Activated CD8-positive, alpha-beta T cell treated with anti-CD3 and anti-CD28 coated beads, Interleukin-2, amount 10 ng/mL, durations not matched to agents 7 days and 5 days (primary cell): ENCODE measurements at places on chromosomes 1 and 21.

DNA sequence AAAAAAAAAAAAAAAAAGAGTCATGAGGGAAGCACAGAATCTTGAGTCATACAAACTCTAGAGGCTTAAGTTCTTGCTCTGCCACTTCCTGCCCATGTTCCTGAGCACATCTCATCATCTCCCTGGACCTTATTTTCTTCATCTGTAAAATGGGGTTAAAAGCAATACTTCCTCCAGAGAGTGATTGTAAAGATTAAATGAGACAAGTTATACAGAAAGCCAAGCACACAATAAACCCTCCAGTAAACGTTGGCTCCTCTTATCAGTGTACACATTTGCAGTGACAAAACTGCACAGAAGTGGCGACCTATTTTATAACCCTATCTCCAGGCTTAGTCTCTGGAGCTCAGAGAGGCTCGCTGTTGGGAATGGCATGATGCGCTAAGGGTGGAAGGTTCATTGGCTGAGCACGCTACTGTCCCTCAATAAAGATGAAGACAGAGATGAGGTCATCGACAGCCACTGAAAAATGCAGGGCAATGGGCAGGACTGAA lies 82.1 kb downstream of the RRAGC start:
- H3K4me3 ChIP-seq = no peak overlapping the region
- no peak overlapping the region for H3K27ac ChIP-seq
- H3K4me1 ChIP-seq = no peaks in the 10 kb centered on the region
- H3K36me3 ChIP-seq = no peaks in the 10 kb centered on the region
- H3K27me3 ChIP-seq = peaks cover 13% of the 10 kb centered on the region
- DNase-seq = no peak

DNA sequence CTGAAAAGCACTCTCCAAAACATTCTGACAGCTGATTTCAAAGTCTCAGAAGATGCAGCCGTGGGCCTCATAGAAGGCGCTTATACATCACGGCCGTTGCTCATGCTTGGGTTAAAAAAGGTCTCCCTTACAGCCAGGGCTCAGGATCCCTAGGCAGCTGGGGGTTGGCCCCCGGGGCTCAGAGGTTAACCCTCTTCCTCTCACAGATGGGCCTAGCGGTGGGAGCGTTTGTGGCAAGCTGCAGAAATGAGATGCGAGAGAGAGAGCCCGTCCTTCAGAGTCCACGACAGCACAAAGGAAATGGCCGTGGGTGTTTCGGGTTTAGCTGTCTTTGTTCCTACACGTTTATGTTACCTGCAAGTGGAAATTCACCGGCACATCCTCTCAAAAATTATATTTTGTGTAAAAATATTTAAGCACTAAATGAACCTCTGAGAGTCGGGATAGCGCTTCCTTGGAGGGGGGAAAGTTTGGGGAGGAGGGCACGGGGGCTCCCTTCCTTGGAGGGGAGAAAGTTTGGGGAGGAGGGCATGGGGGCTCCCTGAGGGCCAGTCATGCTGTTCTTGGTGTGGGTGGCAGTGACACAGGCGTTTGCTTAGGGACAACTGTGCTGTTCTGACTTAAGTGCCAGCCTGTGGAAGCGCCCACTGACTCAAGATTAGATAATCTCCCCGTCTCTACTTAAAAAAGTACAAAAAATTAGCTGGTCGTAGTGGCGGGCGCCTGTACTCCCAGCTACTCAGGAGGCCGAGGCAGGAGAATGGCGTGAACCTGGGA lies 20.5 kb upstream of the PRDM15 start:
- H3K27ac ChIP-seq = peak overlapping the region; percentile 80
- peaks cover 65% of the 10 kb centered on the region for H3K4me1 ChIP-seq
- H3K36me3 ChIP-seq = peaks cover 10% of the 10 kb centered on the region
- H3K4me3 ChIP-seq = peak overlapping the region; percentile 24

- H3K27me3 ChIP-seq = no peaks in the 10 kb centered on the region
- DNase-seq = no peak
- peaks cover 5% of the 10 kb centered on the region for H3K36me3 ChIP-seq
- no peak overlapping the region for H3K27ac ChIP-seq
Observed at GRCh38 chr1:173400387-173400995, 76.6 kb upstream of the PRDX6 start.

DNA sequence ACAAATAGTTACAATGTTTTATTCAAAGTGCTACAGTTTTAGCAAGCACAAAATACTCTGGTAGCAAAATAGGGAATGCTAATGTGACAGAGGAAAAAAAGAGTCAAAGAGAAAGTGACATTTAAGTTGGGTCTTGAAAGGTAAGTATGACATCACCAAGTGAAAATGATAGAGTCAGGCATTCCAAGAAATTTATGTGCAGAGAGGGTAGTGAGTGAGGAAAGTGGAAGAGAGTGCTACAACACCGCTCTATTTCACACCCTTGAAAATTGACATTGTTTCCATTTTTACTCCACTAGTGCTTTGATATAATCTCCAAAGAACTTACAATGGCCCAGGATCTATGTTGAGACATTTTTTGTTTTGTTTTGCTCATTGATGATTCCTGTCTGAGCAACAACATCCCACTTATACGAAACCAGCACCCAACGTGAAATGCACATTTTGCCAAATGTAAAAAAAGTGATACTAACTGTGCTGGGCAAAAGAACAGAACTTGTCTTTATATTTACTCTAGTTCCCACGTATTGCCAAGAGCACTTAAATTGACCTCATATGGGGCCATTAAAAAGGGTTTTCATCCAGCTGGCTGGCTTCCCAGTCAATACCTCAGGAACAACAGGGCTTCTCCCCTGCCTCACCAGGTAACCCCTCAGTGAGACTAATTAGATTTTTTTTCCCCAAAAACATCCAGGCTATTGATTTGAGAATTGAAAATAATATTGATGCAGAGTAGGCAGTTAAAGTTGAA lies 206.3 kb upstream of the NR5A2 start:
- H3K36me3 ChIP-seq = no peaks in the 10 kb centered on the region
- DNase-seq = no peak
- no peak overlapping the region for H3K4me3 ChIP-seq
- peaks cover 7% of the 10 kb centered on the region for H3K27me3 ChIP-seq

DNA sequence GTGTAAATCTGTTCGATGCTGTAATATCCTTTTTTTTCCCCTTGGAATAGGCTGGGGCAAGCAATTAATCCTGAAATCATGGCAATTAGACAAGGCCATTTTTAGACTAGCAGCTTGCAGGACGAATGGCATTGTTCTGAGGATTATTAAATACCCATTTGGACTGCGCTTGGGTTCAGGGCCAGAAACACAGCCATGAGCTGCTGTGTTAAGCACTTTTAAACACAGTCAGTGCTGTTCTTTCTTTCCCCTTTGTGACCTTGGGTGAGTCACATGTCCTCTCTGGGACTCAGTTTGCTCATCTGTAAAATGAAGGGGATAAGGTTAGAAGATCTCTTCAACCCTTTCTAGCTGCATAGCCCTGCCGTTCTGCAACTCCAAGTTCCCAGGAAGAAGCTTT lies 58.6 kb upstream of the C8B start:
- DNase-seq = no peak
- no peaks in the 10 kb centered on the region for H3K4me1 ChIP-seq
- no peak overlapping the region for H3K27ac ChIP-seq
- H3K36me3 ChIP-seq = no peaks in the 10 kb centered on the region
- H3K4me3 ChIP-seq = no peak overlapping the region
- H3K27me3 ChIP-seq = no peaks in the 10 kb centered on the region

DNA sequence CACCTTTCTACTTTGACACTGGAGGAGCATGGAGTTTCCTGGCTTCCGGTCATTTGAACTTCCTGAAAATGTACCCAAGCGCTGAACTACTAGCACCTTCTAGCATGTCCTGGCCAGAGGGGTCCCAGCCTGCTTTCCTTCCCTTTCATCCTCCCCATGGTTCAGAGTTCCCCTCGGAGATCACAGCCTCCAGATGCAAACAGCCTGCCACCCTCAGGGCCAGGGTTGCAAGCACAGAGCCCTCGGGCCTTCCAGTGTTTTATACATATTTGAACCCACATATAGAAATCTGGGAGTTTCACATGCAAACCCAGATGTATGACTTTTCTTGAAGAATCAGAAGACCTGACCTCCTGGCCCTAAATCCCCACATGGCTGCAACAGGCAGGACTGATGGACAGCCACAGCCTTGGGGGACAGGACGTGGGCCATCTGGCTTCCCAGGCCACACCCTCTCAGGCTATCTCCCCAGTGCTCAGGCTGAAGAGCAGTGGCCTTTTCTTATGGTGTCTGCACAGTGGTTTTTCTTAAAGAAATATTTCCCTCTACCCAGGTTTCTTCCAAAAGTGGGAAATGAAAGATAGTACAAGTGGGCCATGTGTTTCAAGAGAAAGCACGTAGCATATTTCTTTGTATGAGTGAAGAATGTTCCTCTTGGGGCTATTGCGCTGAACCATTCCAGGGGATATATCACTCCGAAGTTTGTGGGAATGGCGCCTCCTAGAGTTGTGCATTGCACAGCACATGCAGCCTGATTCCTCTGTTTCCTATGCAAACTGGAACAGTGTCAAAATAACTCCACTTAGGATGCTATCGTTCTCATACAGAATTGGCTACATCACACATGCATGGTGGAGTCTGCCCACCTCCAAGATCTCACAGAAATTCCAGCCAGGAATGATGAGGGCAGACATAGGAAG lies 232.0 kb upstream of the VAMP3 start:
- H3K27me3 ChIP-seq = no peaks in the 10 kb centered on the region
- H3K4me3 ChIP-seq = no peak overlapping the region
- no peak overlapping the region for H3K27ac ChIP-seq
- DNase-seq = no peak
- no peaks in the 10 kb centered on the region for H3K36me3 ChIP-seq

DNA sequence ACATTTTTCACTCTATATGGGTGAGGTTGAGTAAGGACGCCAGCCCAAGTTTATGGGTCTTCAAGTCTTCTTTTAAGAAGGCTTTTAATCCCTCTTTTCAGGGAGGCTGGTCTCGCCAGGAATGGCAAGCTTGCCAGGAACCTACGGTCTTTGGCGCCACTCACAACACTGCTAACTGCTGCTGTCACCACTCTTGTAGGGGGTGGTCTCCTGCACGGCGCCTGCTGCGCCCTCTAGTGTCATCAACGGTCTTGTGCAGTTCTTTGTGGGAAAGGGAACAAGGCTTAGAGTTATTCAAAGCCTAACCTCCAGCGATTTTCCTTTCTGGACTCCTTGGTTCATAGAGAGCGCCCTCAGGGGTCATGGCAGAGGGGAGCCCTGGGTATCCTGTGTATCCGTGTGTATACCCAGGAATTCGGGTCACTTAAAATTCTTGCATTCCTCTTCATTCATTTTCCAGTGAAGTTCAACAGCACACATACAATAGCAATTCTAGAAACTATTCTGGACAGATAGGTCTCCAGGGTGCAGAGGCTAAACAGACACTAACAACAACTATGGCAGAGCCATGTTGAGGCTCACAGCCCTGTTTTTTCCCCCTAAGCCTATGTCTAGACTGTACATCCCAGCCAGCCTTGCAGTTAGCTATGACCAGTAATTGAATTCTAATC lies 392.8 kb upstream of the CAMK1G start:
- no peak overlapping the region for H3K27ac ChIP-seq
- no peak overlapping the region for H3K4me3 ChIP-seq
- no peaks in the 10 kb centered on the region for H3K36me3 ChIP-seq
- DNase-seq = peak; percentile 34
- no peaks in the 10 kb centered on the region for H3K4me1 ChIP-seq

GRCh38 chr1:23726686-23727085 lies 16.6 kb upstream of the ELOA start:
- H3K4me1 ChIP-seq = no peaks in the 10 kb centered on the region
- no peaks in the 10 kb centered on the region for H3K36me3 ChIP-seq
- no peak overlapping the region for H3K4me3 ChIP-seq
- no peaks in the 10 kb centered on the region for H3K27me3 ChIP-seq
- no peak for DNase-seq
- no peak overlapping the region for H3K27ac ChIP-seq

- H3K4me3 ChIP-seq = no peak overlapping the region
- no peaks in the 10 kb centered on the region for H3K27me3 ChIP-seq
- peak overlapping the region; percentile 75 for H3K27ac ChIP-seq
- DNase-seq = no peak
Observed at GRCh38 chr1:66285618-66286270, 248.2 kb upstream of the SGIP1 start.

DNA sequence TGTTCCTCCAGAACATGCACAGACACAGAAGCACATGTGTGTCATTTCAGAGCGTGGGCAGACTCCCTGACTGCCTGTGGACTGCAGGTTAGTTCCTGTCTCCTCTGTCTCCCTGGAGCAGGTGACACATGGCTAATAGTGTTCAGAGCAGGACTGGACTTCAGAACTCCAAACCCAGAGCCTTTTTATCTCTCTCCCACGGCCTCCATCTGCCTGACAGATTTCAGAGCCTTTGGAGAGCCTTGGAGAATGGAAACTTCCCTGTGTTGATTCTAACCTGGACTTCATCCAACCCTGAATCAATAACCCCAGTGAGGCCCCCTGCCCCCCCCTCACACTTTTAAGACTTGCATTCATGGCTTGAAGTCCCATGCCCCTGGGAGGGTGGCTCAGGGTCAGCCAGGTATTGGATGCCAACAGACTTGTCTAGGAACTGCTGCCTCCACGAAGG lies 44.4 kb downstream of the C1orf198 start:
- peaks cover 5% of the 10 kb centered on the region for H3K27me3 ChIP-seq
- no peak overlapping the region for H3K4me3 ChIP-seq
- DNase-seq = no peak
- H3K27ac ChIP-seq = no peak overlapping the region

DNA sequence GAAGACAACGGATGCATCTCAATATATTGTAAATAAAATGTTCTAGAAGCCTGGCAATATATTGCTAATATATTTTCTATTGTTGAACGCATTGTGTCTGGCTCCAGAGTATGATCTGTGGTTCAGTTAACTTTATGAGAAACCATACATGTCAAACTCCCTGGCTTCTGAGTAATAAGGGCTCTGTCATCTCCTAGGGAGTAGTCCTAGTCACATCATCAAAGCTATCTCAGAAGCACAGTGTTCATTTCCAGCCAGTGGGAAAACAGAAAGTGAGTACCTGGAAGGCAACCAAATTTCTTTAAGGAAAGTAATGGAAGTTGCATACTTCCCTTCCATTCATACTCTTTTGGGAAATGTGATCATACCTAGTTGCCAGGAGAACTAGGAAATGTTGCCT lies 27.0 kb upstream of the ST6GALNAC5 start:
- H3K27me3 ChIP-seq = peaks cover 4% of the 10 kb centered on the region
- no peak for DNase-seq
- no peak overlapping the region for H3K4me3 ChIP-seq
- no peak overlapping the region for H3K27ac ChIP-seq

DNA sequence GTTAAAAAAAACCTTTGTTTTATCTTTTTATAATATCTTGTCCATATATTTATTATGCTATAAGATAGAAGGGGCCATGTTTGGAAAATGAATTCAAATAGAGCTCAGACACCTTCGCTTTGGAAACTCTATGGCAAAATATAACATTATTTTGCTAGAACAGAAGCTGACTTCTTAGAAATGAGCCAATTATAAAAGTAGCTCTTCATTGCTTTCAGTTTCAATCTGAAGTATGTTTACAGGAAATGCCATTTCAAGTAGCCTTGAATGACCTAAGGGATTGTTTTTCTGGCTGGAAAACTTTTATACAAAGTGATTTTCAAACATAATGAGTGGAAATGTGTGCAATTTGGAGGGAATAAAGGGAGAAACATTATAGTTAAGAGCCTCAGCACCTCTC lies 37.8 kb upstream of the GBP5 start:
- DNase-seq = no peak
- H3K27me3 ChIP-seq = no peaks in the 10 kb centered on the region
- peaks cover 64% of the 10 kb centered on the region for H3K36me3 ChIP-seq
- H3K27ac ChIP-seq = peak overlapping the region; percentile 93
- H3K4me1 ChIP-seq = peaks cover 57% of the 10 kb centered on the region
- H3K4me3 ChIP-seq = peak overlapping the region; percentile 60
